ENCODE measurements at places on chromosomes 1 and 21.

- no peak for DNase-seq
Observed at GRCh38 chr1:116911188-116911553, 1.5 kb downstream of the PTGFRN start.

DNA sequence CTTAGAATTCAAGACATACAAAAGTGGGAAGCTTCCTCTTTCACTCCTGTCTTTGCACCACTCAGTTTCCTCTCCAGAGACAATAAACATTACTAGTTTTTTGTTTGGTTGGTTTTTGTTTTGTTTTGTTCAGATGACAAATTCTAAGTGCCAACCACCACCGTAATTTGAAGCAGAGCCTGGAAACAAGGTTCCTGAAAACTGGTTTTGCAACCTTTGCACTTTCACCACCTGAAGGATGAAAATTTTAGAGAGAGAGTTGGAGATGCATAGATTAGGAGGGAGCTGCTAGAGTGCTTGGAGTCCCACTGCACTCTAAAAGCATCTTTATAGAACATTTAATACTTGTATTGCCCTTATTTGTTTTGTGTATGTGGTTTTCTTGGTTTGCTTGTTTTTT, 20.2 kb upstream of the MGST3 start:
- DNase-seq, result no peak

GRCh38 chr1:224594851-224595250, 21.3 kb upstream of the CNIH3 start:
- no peak for DNase-seq

GRCh38 chr1:156656806-156657740, 15.2 kb downstream of the BCAN start:
- DNase-seq, result peak; percentile 74

GRCh38 chr21:33618407-33618806, 23.1 kb downstream of the CRYZL1 start:
- no peak for DNase-seq

DNA sequence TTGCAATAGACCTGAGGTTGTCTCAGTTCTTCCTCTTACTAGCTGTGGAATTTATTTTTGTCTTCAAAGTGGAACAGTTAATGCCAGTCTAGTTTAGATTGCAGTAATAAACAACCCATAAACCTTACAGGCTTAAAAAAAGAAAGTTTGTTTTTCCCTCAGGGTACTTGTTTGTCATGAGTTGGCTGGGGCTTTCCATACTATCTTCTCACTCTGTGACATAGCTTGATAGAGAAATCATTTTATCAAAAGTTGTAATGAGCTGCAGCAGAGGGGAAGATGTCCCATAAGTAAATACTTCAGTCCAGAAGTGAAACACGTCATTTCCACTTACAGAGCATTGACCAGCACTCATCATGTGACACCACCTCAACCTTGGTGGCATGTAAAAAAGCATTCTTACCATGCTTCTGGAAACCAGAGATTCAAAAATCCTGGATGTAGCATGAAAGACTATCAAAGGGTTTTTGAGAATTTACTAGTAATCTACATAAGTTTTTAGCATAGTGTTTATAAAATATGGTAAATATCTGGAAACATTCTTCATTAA, 62.8 kb upstream of the COL11A1 start:
- DNase-seq, result peak; percentile 57

- DNase-seq, result no peak
Observed at GRCh38 chr1:16212251-16212961, at the start of gene ARHGEF19. TSS of gene ARHGEF19 (minus strand) at chr1:16212652. CDS start at chr1:16209054, 3,598 bp downstream.

- no peak for DNase-seq
Observed at GRCh38 chr1:82901561-82901960, 1097.4 kb downstream of the TTLL7 start.

DNA sequence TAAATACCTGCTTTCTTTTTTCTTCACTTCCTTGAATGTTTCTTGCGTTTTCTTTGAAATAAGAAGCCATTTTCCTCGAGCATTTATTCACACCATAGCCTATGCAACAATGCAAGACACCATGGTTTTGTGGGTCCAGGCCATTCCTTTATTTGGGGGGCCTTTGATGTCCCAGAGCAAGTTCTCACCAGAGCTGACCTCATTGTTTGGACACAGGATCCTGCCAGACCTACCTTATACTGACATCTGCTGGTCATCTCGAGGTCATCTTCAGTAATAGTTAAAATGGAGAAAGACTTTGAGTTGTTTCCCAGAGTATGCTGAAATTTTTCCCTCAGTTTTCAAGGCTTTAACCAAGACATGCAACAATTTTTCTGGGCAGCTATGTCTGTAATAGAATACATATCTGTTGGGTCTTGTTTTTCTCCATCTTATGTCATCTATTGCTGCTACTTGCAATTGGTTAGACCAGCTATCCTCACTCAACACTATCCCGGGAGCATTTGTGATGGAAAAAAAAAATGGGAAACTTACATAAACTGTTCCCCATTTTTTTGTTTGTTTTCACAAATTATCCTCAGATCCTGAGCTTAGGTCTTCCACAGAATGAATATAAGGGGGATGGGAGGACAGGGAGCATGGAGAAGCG, 34.0 kb upstream of the BACE2 start:
- DNase-seq, result no peak

DNA sequence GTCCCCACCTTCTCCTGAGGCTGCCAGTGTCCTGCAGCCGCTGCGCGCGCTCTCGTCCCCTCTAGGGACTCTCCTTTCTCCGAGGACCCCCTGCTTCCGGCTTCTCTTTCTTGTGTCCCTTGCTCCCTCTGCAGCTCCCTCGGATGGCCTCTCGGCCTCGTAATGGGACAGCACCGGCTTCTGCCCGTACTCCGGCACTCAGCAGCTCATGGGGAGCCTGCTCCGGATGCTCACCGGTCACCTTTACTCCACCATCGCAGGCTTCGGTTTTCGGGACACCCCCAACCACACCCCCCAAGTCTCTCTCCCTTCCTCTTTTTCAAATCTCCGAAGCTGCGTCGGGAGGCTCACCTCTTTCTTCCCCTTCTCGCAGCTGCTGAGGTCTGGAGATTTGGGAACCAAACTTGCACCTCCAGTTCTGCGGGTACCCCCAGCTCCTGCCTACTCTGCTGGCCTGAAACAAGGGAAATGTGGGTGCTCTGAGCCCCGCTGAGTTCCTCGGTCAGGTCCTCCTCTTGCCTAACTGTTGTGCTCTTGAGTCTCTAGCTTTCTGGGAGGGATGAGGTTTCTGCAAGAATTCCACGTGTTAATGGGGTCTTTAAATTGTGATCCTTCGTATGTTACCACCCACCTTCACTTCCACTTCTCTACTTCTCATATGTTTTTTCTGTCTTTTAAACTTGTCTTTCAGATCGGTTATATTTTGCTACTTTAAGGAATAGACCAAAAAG, 930 bp downstream of the CDC14A start:
- peak; percentile 58 for DNase-seq

GRCh38 chr1:77639557-77640069, 42.8 kb downstream of the ZZZ3 start:
- no peak for DNase-seq

GRCh38 chr1:16018308-16018707, 465 bp upstream of the HSPB7 start:
- no peak for DNase-seq

GRCh38 chr1:36466370-36467026, 2.3 kb upstream of the MRPS15 start:
- DNase-seq, result no peak

DNA sequence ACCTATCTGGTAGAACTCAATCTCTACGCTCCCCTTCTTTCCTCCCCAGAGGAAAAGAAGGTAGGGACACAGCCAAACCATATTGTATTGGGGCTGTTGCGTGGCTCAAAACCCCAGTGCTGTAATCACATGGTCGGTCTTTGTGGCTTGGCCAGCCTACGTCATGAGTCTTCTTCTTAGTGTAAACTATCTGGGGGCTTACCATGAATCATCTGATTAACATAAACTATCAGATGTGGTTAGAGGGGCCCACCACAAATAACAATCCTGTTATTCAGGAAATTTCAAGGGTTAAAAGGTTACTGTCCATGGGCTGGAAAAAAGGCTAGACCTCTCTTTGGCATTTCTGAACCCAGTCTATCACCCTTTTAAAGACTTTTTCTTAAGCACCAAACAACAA, 49.5 kb upstream of the GPR52 start:
- peak; percentile 49 for DNase-seq

DNA sequence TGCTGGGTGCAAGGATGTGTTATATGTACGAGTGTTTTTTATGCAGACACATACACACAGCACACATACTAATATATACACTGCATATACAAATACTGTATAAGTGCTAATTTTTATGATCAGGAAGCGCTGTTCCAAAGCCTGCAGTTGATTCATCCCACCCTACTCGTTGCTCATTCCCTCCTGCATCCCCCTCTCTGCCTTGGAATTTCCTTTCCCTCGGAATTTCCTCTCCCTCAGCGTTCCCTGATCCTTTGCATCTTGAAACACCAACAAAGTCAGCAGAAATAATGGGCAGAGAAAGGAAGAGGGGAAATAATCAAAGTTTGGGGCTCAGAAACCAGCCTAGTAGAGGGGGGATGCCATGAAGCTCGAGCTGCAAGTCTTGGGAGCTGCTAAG, 98.9 kb downstream of the CSMD2 start:
- no peak for DNase-seq

GRCh38 chr21:25709684-25710265, 24.9 kb downstream of the ATP5PF start:
- DNase-seq, result no peak

DNA sequence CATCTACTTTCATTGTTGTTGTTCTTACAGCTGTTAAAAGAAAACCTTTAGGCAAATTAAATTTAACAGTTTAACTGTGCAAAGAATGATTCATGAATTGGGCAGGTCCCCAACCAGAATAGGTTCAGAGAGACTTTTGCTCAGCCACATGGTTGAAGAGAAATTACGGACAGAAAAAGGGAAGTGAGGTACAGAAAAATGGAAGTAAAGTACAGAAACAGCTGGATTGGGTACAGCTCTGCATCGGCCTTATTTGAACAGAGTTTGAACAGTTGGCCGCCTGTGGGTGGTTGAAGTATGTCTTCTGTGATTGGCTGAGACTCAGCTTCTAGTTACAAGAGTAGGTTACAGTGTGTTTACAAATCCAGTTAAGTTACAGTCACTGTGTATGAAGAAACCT, 210.1 kb downstream of the FGGY start:
- no peak for DNase-seq

DNA sequence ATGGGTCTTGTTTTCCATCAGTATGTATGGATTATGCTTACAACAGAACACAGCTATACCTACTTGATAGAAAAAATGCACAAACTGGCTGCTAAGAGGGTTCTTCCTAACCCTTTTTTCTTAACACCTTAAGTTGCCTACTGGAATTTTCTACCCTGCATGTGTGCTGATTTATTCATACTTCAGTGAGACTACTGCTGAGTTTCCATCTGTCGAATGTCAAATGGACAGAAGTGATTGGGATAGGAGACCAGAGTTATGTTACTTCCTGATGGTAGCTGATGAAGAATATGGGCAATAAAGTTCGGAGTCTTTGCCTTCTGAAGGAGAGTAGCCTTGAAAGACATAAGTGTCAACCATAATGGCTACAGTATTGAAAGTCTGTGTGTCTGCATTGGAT, 6.5 kb upstream of the DNM3 start:
- DNase-seq, result no peak

DNA sequence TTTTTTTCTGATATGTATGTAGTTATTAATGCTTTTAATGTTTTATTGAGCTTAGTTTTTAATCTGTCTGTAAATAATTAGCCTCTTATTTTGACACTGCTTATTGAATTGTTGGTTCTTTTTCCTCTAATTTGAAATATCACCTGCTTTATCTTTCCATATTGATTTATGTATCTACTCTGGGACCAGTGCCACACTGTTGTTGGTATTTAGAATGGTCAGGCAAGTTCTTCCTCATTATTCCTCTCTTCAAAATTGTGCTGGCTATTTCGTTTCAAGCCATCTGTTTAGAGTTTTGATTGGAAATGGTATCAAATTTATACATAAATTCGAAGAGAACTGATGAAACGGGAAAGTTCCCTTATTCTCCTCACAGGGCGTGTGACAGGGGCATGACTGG, 96.8 kb upstream of the APP start:
- DNase-seq, result no peak

- peak; percentile 6 for DNase-seq
Observed at GRCh38 chr1:158818975-158819431, 12.1 kb upstream of the MNDA start.

- DNase-seq, result no peak
Observed at GRCh38 chr1:19338323-19338762, 26.2 kb downstream of the SLC66A1 start.

DNA sequence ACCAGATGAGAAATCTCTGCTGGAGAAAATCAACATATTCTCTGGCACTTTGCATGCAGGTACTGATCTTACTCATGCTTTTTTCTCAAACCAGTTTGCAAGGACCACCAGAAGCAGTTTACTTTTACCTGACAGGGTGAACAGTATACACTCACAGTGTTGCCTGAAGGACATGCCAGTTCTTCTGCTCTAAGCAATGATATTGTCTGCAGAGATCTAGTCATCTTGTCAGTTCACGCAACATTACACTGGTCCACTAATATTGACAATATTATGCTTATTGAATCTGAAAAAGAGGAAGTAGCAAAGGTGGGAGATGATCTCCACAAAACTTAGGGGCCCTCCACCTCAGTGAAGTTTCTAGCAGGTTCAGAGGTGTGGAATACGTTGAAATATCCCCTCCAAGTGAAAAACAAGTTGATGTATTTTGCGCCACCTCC, 3.8 kb upstream of the S100B start:
- no peak for DNase-seq

DNA sequence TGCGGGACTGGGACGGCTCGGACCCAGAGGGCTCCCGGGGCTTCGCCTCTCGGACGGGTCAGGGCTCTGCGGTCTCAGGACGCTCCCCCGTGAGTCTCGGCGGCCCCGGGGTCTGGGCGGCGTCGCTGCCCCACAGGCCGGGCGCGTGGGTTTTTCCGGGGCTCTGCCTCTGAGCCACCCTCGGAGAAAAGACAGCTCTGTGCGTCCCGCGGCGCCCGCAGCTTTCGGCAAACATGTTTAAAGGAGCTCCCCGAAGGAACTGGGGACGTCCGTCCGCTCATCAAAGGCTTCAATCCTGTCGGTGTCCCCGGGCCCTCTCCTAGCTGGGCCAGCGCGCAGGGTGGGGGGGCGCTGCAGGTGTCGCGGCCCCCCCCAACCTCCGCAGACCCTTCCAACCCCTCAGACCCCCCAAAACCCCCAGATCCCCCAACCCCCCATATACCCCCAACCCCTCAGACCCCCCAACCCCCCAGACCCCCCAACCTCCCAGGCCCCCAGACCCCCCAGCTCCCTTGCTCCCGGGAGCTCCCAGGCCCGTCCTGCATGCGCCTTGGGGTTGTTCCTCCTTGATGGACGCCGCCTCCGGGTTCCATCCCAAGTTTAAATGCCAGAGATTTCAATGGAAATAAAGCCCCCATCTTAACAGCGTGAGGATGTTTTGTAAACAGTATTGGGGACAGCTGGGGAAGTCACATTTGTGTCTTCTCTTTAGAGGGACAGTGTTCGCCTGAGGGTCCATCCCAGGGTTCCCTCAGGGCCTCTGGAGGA, 996 bp upstream of the C1orf159 start:
- DNase-seq, result no peak

DNA sequence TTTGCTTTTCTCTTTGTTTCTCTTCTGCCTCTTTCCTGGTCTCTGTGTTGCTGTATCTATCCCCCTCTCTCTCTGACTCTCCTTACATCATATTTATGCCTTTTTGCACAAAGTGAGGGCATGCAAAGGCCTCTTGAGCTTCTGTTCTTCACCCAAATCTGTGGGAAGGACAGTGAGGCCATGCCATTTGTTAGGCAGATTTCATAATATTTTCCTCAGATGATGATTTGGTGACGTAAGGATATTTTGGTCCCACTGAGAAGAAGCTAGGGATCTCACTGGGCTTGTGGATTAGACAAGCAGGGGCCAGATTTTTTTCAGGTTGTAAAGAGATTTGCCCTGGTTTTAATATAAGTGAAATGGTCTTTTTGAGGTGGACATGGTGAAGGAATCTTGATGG, 249.4 kb upstream of the USP24 start:
- DNase-seq, result no peak
